Small intestine (tissue), 16 donors: ENCODE measurements at places on chromosomes 4 and X. TPM values are rescaled to one million over a fixed set of nuclear protein-coding genes. Genes with fewer than 3 reads are reported as not detected.

GRCh38 chr4:105182211-105182610 is 35.5 kb downstream of the TET2 start:
- DNase-seq = no peak

- peak; percentile 67 for DNase-seq
Measured at GRCh38 chr4:38489924-38490639, 173.9 kb upstream of the KLF3 start.

DNA sequence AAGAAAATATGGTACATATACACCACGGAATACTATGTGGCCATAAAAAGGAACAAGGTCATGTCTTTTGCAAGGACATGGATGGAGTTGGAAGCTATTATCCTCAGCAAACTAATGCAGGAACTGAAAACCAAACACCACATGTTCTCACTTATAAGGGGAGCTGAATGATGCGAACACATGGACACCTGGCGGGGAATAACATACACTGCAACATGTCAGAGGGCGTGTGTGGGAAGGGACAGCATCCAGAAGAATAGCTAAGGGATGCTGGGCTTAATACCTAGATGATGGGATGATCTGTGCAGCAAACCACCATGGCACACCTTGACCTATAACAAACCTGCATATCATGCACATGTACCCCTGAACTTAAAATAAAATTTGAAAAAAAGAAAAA is 19.5 kb upstream of the CNKSR2 start:
- DNase-seq = no peak

- DNase-seq = no peak
Measured at GRCh38 chr4:112176596-112176995, 31.3 kb downstream of the FAM241A start.

DNA sequence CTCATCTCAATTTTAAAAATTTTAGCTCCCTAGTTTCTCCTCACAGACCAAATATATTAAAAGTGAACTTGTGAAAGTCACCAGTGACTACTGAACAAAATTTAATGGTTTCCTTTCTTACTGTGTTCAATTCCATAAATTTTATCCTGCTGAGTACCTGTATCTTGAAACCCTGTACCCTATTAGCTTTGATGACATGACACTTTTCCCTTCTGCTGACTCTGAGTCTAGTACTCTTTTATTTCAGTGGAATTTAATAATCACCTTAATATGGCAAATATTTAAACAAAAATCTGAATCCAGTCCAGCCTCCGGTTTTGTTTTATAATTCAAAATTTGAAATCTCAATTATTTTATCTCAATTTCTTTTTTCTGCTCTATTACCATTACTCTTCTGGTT is 203.1 kb upstream of the NUDT6 start:
- no peak for DNase-seq

DNA sequence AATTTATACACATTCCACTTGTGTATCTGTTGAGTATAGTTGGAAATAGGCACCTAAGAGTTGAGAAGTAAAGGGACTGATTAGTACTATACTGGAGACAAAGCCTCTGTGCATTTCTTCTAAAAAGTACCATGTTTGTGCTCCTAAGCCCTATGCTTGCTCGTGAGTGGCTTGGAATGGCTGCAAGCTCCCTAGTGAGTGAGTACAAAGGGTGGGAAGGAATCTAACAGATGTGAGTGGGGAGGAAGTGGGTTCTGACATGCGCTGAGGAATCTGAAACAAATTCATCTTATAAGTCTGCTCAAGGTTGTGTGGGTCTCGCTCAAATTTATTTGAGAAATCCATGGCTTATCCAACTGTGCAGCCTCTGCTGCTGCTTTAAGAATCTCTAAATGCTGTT is 13.3 kb downstream of the SPCS3 start:
- no peak for DNase-seq

GRCh38 chrX:38275615-38276014 is 51.7 kb downstream of the RPGR start:
- no peak for DNase-seq

- DNase-seq = no peak
Measured at GRCh38 chrX:151476604-151477303, 79.7 kb downstream of the VMA21 start.

- DNase-seq = no peak
Measured at GRCh38 chr4:61596606-61597340, 396.6 kb downstream of the ADGRL3 start.

DNA sequence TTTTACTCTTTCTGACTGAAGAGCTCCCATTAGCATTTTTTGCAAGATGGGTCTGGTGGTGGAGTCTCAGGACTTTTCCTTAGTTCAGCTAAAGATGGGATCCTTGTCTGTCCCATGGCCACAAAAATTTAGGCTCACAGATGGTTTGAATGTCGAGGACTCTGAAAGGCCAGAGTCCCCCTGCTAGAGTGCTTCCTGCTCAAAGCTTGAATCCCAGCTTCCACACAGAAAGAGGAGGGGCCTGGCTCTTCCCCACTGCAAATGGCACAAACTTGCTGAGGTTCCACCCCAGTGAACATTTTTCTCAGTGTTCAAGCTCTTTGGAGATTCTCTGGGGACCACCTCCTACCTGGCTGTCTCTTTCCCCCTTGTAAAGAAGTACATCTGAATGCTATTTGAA is 64.7 kb upstream of the UGT2B15 start:
- no peak for DNase-seq

DNA sequence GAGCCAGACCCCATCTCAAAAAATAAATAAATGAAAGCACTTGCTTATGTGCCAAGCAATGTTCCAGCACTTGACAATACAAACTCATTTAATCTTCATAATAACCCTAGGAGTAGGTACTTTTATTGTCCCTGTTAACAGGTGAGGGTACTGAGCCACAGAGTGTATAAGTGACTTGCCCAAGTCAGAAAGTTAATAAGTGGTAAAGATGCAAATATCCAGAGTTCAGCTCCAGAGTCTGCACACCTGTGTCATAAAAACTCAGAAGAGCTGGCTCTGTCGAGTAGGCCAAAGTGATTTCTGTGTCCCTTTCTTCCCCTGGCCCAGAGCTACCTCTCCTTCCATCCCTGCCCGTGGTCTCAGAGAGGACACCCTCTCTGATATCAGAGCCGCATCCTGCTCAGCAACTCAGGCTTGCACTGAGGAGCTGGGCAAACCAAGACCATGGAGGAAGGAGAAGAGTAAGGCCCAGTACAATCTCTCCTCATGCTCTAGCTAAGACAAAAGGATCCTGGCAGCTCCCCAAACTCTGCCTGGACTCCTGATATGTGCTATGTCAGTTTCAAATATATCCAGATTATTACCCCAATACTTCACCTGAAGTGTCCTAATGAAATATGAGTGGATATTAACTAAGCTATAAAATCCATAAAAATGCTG is 136.3 kb downstream of the HS6ST2 start:
- peak; percentile 27 for DNase-seq

IBSP gene
- polyA plus RNA-seq = 0.04 TPM

CPZ gene
- 1.7 TPM for polyA plus RNA-seq

AGA gene
- polyA plus RNA-seq = 32.2 TPM

TBC1D9 gene
- polyA plus RNA-seq = 10.1 TPM

NAT8L gene
- not detected for polyA plus RNA-seq

VEGFD gene
- 1.6 TPM for polyA plus RNA-seq
